ENCODE measurements at places on chromosomes 1 and 21.

- DNase-seq, result no peak
Measured at GRCh38 chr1:82762829-82763532, 962.2 kb downstream of the ADGRL2 start.

DNA sequence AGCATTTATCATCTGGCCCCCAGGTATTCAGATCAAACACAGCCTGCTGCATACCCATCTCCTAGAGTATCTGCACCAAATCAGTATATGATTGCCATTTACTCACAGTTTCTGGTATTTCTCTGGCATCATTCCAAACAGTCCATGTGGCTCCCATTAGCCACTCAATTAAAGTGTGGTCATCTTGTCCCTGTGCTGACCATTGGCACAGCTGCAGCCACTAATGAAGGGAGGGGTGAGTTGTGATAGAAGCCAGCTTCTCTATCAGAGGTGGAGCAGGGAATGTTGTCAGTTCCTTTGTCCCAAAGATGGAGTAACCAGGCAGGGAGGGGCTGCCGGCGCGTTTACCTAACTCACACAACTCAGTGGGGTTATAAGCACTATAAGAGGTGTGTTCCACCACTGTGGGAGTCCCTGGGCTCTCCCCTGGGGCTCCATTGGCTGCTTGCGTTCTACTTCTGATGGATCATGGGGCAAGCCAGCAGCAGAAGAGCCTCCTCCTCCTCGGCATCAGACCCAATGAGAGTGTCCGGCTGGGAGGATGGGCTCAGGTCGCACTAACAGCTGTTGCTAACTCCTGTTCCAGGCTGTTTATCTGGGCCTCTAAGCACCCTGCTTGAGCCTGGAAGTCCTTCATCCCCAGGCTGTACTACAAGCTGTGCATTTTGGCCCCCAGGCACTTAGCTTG is 108.6 kb downstream of the GDAP2 start:
- DNase-seq, result no peak

DNA sequence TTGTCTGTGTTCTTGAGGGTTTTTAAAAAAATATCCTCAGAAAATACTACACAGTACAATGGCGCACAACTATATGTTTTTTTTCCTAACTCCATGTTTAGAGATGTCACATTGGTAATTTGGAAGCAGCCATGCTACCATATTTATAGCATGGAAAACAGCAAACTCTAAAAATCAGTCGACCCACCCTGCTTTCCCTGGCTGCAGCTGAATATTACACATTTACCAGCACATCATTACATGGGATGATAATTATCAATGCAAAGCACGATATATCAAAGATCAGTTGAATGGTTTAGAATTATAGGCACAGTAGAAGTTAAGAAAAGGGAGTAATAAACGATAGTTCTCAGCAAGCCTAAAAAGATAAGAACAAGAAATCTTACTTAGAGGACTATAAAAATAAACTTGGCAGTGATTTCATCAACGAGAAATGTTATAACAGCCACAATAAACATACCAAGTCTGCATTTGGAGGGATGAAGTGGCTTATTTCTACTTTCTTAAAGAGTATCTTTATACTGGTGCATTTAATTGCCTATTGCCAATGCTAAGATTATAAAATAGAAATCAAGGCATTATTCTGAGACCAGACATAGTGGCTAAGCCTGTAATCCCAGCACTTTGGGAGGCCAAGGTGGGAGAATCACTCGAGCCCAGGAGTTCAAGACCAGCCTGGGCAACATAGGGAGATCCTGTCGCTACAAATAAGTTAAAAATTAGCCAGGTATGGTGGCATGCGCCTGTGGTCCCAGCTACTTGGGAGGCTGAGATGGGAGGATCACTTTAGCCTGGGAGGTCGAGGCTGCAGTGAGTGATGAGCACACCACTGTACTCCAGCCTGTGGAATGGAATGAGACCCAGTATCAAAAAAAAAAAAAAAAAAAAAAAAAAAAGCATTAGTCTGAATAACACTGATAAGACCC is 43.4 kb downstream of the WDR64 start:
- no peak for DNase-seq

DNA sequence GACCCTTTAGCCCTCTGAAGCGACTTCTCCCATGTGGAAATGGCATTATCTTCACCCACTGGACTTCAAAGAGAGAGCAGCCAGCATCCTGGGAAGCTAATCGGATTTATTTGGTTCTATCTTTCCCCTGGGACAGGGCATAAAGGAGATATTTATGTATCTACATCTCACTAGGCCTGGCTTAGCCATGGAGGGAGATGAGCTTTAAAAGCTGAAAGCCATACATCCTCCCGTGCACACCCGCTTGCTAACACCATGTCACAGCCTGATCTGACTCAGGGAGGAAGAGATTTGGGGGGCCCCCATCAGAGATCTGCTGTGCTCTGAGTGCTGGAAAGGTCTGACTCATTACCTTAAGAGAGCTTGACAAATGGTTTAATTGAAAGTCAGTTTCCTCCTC is 155.9 kb downstream of the PLXNA2 start:
- no peak for DNase-seq

GRCh38 chr1:175237389-175237788 is 44.8 kb upstream of the KIAA0040 start:
- no peak for DNase-seq

GRCh38 chr1:65039508-65039907 is 73.2 kb upstream of the JAK1 start:
- no peak for DNase-seq

DNA sequence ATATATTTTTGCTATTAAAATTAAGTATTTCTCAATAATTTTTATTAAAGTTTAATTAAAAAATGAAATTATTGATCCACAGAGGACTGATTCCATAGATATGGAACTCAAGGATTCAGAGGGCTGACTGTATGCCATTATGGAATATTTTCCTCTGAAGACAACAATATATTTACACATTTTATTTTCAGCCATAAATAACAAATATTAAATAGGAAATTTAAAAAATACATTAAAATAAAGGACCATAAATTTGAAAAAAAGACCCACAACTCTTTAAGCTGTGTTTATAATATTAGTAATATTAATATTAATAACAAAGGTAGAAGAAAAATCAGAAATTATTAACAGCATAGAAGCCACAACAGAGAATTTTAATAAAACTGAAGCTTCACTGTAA is 18.2 kb downstream of the RGS13 start:
- no peak for DNase-seq

DNA sequence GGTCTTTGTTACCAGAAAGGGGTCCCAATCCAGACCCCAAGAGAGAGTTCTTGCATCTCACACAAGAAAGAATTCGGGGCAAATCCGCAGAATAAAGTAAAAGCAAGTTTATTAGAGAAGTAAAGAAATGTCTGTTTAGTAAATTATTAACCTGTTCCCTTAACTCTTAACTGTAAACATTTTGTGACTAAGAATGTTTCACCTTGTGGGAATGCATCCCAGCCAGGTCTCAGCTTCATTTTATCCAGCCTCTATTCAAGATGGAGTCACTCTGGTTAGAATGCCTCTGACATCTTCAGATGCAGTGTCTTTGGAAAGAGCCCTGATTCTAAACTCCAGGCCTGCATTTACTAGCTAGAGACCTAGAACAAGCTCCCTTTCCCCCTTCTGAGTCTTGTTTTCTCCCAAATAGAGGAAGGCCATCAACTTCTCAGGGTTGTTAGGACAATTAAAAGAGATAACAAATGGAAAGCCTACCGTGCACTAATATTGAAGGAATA is 4.5 kb upstream of the FABP3 start:
- DNase-seq, result no peak

DNA sequence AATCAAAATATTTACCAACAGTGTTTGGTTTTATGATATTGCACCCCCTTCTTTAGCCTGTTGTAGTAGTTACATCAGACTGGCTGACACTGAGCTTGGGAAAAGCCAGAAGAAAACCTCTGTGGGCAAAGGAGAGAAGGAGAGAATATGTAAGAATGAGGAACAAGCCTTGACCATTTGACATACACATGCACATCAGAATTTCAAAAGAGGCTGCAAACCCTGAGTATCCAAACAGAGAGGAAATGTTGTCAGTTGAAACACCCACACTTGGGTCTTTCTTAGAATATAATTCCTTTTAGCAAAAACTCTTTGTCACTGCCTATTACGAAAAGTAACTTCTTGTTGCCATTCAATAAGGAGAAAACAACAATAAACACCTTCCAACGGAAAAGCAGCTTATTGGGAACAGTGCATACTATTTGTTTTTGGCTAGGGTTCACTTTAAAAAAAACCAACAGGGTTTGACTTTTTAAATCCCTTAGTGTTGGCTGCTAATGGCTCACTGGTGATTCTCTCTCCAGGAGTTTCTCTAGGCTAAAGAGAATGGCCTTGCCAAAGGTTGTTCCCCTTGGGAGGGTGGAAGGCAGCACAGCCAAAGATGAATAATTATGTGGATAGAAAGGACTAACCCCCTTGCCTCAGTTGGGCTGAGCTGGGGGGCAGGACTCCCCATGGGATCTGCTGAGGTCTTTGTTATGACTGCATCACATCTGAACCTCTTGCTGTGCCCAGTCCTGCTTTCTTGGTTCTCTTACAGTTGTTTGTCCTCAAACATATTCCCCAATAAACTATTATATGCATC is 48.9 kb downstream of the GORAB start:
- DNase-seq, result no peak

GRCh38 chr21:36890086-36890485 is 76.4 kb downstream of the HLCS start:
- DNase-seq, result no peak

- no peak for DNase-seq
Measured at GRCh38 chr1:178361847-178362246, 134.9 kb downstream of the CLEC20A start.

DNA sequence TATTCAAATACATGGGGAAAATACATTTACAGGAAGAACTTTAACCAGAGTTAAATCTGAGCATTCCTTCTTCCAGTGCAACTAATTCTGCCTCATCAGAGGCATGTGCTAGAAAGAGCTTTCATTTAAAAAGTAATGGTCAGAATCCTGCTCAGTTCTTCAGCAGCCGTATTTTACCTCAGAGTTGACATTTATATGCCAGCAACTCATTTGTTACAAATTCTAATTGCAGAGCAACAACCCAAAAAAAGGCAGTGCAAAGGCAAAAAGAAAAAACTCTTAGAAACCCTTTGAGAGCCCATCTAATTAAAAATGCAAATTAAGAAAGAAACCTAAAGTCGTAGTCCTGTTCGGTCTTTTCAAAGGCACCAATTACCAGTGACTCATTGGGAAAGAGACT is 392.5 kb downstream of the PBX1 start:
- no peak for DNase-seq

DNA sequence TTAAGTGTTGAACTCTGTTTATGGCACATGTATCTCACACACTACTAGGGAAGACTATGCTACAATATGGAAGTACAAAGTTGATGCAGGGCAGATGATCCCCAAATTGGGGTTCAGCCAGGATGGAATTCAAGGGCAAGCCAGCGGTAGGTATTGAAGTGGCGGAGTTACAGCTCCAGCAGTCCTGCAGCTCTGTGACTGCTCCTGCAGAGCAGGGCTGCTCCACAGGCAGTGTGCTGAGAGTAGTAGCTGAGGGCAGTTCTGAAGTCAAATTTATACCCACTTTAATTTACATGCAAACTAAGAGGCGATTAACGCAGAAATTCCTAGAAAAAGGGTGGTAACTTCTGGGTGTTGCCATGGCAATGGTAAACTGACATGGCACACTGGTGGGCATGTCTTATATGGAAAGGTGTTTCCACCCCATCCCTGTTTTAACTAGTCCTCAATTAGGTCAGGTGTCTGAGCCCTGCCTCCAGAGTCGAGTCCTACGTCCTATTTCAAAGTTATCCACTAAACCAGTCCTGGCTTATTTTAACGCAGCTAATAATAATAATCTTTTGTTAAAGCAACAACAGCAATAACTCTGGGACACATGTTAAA is 20.6 kb upstream of the CENPF start:
- DNase-seq, result no peak

GRCh38 chr21:27787046-27787445 is 820.2 kb upstream of the ADAMTS5 start:
- DNase-seq, result no peak

DNA sequence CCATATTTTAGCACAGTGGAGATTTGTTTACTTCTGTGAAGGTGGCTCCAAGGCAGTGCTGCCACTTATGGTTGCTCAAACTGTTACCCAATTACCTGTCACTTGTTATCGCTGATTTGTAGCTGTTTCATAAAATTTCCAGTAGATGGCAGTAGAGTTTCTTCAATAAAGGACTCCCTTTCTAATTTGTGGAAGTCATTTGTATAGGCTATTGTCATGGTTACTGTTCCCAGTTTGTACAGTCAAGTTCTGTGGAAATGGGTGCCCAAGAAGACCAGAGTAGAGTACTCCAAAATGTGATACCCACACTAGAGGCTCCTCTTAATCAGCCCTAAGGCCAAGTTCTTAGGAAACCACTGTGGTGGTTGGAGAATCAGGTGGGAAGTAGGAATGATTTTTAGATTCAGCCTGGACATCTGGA is 186.1 kb downstream of the CLEC20A start:
- no peak for DNase-seq

DNA sequence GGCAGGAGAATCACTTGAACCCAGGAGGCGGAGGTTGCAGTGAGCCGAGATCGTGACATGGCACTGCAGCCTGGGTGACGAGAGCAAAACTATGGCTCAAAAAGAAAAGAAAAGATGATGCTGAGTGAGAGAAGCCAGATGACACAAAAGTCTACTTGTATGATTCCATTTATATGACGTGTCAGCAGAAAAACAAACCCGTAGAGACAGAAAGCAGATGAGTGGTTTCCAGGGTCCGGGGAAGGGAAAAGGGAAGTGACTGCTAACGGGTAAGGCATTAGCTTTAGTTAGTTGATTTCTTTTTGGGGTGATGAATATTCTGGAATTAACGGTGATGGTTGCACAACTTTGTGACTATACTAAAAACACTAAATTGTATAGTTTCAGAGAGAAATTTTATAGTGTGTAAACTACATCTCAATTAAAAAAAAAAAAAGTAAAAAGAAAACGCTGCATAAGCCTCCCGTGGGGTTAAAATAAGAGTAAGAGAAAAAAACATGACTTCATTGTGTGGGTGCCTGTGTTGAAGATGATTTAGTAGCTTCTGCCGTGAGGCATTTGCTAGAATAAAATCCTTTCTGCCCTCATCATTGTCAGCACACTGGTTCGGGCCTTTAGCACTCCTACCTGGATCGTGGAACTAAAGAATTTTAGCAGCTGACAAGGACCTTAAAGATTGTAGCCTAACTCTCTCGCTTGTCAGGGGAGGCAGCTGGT is 24.7 kb upstream of the ATP5PO start:
- DNase-seq, result no peak

- DNase-seq, result no peak
Measured at GRCh38 chr1:211932933-211933254, 102.3 kb upstream of the LPGAT1 start.

GRCh38 chr1:35377555-35377954 is 109.0 kb downstream of the ZMYM4 start:
- DNase-seq, result no peak

DNA sequence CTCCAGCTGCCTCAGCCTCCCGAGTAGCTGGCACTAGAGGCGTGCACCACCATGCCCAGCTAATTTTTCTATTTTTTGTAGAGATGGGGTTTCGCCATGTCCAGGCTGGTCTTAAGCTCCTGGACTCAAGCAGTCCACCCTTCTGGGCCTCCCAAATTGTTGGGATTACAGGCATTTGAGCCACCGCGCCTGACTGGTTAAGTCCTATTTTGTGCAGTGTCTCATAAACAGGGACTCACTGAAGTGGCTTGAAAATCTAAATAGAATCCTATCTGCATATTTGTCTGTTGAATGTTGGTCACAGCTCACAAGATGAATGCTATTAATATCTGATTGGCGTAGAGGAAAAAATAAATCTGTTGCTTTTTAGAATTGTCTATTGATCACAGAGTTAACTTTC is 5.9 kb upstream of the CHAF1B start:
- no peak for DNase-seq

GRCh38 chr1:81490614-81491013 is 310.1 kb upstream of the ADGRL2 start:
- no peak for DNase-seq

GRCh38 chr21:41368735-41369104 is 6.9 kb downstream of the MX2 start:
- DNase-seq, result no peak
